ENCODE measurements at places on chromosomes 11 and 22. TPM values are rescaled to one million over a fixed set of nuclear protein-coding genes. Genes with fewer than 3 reads are reported as not detected.

DNA sequence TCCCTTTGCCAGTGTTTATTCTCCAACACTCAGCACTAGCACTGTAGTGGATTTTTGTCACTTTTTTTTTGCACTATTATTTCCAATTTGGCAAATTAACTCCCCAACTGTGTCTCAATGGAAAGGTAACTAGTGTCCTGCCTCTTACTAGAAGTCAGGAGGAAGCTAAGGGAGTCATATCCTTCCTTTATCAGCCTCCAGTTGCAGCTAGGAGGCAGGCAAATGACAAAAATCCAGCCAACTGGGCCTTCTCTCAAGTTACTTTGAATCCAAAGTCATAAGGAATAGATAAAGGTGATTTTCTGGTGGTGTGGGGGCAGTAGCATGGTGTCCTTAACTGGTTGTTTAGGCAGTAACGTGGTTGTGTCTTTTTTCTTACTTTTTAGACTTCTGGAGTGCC is 15.6 kb upstream of the P4HA3 start:
- DNase-seq, result no peak

DNA sequence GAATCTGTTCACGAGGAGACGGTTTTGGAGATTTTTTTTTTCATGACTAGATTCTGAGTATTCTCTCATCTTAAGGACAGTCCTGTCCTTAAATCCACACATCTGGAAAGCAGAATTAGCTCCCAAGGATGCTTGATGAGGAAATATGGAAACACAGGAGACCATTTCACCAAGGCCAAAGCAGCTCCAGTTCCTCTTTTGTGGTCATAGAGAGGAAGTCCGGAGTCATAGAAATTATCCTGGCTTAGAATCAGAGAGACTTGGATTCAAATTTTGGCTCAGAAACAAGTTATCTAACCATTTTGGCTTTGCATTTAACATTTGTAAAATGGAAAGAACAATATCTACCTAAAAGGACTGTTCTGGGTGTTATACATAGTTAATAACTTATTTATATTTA is 7.3 kb upstream of the TEAD1 start:
- no peak for DNase-seq

DNA sequence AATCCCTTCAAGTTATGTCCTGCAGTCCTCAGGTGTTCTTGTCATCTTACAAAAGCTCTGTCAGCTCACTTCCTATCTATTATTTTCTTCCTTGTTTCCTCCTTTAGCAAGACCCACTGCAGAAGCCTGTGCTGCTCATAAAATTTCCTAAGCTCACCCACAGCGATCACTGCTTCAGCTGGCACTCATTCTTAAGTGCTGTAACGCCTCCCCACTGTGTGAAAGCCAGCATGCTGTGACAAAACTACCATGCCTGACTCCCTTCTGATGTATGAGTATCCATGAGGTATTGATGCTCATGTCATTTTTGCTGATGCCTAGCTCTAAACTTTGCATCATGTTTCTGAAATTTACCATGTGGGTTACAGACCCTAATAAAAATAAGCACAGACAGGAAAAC is 41.5 kb upstream of the CNTN5 start:
- DNase-seq, result no peak

DNA sequence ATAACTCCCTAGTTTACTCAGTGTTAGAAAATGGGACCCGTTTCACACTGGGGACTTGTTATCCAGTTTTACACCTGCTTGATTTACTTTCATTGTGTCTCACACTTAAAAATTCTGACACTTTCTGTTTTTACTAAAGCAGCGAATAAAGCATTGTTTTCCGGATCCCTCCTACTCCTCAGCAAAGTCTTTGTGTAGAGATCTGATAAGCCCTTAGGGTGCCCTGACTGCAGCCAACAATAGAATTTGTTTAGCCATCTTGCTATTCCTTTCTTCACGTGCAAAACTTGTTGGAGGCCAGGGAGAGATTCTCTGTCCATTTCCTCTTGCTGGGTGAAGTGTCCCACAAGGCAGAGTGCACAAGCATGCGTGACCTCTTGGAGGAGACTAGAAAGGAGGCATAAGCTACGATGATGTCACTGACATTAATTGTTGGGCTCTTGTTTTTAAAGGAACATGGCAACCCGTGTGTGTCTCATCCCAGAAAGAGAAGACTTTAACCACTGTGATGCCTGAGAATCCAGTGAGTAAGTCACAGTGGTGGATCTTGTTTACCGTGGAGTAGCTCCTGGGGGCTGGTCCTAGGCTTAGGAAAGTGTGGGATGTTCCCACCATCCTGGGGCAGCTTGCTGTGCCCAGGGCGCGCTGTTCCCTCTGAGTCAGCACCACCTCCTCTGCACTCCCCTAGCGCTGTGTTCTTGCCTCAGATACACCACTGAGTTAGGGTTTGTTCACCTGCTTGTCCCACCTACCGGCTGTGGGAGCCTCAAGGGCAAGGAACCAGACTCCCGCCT is 27.7 kb downstream of the MICAL2 start:
- no peak for DNase-seq

DNA sequence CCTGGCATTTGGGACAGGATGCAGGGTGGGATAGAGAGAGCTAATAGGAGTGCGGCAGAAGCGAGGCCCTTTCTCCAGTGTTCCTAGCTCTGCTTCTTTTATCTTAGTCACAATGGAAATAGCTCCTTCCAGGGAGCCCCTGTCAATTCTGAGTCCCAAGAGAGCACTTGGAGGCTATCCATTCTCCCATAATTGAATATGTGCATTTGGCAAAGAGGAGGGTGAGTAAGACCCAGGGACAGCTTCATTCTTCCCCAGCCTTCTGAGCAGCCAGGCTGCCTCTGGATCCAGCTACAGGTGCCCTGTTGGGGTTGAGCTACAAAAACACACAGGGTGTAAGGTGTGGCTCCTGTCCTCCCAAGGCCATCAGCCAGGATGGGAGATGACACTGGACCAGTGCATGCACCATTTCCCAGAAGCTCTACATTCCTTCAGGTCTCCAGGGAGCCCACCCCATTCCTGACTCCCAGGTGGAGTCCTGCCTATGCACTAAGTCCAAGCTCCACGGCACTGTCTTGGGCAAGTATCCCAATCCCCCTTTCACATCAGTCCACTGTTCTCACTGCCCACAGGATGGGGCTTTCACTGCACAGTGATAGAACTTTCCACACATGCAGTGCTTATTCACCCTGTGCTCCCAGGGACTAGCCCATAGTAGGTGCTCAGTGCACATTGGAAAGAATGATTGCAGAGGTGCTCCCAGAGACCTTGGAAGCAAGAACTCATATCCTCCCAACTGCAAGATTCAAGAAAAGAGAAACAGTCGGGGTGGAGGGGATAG is 6.2 kb downstream of the MS4A10 start:
- DNase-seq, result no peak

DNA sequence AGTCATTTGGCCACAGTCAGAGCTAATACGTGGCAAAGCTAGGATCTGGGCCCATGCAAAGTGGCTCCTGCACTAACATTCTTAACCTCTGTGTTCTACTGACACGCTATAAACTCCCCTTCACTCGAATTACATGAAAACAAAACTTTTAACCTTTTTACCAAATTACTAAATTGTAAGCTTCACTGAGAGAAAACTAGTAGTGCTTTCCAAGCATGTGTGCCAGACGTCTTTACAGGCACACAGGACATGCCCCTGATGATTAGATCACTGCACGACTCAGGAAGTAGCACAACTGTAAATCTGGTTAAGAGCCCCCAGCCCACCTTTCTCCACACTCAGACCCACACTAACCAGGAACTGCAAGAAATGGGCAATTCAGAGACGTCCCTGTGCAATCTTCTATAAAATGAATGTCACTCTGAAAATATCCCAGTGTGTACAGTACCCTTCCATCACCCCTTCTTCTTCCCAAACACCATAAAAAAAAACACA is 16.1 kb downstream of the PHF21A start:
- no peak for DNase-seq

GRCh38 chr11:86931548-86932258 is 23.5 kb downstream of the FZD4 start:
- DNase-seq, result peak; percentile 88

- DNase-seq, result peak; percentile 70
These were observed 395.7 kb downstream of the MN1 start for GRCh38 chr22:27405672-27406388.

- DNase-seq, result no peak
These were observed 29.3 kb downstream of the LMO1 start for GRCh38 chr11:8234425-8234821.

DNA sequence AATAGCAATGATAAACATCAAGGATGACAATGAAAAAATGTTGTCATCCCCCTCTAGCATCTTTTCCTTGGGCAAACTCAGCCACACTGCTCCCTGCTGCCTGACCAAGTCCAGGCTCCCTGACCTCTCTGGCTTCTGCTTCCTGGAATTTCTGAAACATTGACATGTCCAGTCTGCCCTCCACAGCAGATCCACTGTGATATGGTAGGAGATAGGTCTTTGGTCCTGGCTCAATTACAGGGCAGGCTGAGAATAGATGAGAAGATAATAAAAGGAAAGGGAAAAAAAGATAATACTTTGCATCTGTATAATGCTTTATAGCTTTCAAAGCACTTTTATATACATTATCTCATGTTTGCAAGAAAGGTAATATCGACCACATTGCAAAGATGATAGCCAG is 417.7 kb downstream of the BUD13 start:
- no peak for DNase-seq

GRCh38 chr11:76764941-76765665 is 18.1 kb upstream of the TSKU start:
- no peak for DNase-seq

DNA sequence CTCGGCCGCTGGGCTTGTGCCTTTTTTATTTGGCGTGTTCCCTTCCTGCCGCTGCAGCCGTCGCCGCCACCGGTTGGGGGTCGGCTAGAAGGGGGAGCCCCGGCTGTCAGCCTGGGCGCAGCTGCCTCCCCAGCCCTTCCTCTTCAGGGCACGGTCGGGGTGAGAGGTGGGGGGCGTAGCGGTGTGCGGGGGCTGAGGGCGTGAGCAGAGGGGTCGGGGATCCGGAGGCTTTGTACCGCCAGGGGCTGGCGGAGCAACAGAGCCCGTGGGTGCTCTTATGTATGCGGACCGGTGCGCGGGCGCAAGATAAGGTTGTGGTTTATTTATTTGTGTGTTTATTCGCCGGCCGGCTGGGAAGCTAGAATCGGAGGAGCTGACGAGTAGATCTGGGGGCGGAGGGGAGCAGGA is 477 bp downstream of the ZBTB16 start:
- DNase-seq, result peak; percentile 28

DNA sequence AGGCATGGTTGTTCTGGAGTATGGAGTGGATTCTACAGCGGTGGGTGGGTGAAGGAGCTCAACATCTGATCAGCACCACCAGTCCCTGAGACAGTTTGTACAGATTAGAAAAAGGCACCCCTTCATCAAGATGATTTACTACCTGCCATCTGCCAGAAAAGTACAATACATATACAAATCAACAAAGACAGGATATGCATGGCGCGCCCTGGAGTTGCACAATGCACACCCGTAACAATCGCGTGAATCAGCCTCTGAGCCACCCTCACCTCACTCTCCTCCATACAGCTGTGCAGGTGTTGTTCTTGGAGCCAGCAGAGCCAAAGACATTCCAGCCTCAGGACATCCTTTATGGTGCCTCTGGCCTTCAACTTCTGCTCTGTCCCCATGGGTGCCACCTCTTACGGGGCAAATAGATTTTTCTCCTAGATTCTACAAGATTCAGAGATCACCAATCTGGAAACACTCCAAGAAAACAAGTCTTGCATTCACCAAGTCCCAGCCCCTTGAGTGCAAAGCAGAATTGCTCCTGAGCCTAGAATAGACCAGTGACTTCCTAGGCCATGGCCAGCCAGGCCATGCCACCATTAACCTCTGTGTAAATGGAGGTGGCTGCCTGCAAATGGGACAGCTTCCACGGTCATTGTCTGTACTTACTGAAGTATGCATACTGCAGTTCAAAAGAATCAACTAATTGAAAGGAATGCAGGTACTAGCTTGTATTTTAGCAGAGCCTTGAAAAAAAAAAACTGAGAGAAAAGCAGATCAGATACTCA is 490.9 kb downstream of the SOX6 start:
- no peak for DNase-seq

GRCh38 chr22:35678836-35679235 is 30.6 kb downstream of the APOL6 start:
- no peak for DNase-seq

GRCh38 chr11:68889948-68890446 is 13.6 kb downstream of the MRPL21 start:
- peak; percentile 61 for DNase-seq

- DNase-seq, result no peak
These were observed 29.3 kb upstream of the PAMR1 start for GRCh38 chr11:35554491-35555437.

- DNase-seq, result no peak
These were observed 32.0 kb downstream of the TBC1D22A start for GRCh38 chr22:46794491-46794890.

DNA sequence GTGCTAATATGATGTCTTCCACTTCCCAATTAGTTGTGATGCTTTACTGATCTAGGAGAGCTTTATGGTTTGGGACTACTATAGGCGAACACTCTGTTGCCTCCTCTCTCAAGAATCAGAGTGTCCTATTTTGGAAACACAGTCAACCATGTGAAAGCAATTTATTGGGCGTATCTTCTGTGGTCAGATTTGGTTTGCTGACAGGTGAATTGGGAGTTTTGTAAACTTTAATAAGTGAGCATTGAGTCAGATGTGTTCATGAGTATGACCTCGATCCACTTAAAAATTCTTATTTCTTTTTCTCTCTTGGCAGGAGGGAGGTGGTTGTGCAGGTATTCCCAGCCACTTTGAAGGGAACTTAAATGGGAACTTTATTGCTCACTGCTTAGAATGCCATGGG is 4.4 kb downstream of the CAT start:
- DNase-seq, result no peak

Gene APOBEC3C
- 90.9 TPM for total RNA-seq

Gene OR52E4
- total RNA-seq, result not detected

Gene OR10G4
- not detected for total RNA-seq

Gene CRYBB3
- not detected for total RNA-seq

Gene RASGRP2
- total RNA-seq, result 15.8 TPM

Gene TPCN2
- total RNA-seq, result 9.2 TPM

Gene CHRM1
- total RNA-seq, result not detected

Gene MAJIN
- total RNA-seq, result 0.24 TPM

Gene LARGE2
- 12.6 TPM for total RNA-seq

Gene BARX2
- not detected for total RNA-seq

Gene PRRG4
- total RNA-seq, result not detected

Gene RAG2
- total RNA-seq, result not detected

Gene TESMIN
- total RNA-seq, result 50.5 TPM
